Daoy (cell line): ENCODE measurements at places on chromosomes 1 and 21.
A peak's percentile ranks its signal among the peaks of the same experiment; 100 is the strongest.

DNA sequence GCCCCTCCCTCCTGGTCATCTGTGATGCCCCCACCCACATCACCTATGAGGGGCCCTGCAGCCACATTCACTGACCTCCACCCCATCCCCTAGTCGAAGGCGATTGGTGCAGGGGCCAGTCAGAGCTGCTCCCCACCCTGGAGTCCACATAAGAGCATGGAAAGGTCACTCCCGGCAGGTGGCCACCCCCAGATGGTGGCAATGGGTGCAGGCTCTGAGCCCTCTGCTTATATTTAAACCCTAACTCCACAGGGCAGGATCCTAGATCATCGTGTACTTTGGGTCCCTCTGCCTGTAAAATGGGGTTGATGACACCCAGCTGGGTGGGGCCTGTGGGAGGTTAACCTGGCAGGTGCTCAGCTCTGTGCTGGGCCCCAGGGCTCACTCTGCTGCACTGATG is 186.8 kb upstream of the C1orf174 start:
- no peak for DNase-seq

DNA sequence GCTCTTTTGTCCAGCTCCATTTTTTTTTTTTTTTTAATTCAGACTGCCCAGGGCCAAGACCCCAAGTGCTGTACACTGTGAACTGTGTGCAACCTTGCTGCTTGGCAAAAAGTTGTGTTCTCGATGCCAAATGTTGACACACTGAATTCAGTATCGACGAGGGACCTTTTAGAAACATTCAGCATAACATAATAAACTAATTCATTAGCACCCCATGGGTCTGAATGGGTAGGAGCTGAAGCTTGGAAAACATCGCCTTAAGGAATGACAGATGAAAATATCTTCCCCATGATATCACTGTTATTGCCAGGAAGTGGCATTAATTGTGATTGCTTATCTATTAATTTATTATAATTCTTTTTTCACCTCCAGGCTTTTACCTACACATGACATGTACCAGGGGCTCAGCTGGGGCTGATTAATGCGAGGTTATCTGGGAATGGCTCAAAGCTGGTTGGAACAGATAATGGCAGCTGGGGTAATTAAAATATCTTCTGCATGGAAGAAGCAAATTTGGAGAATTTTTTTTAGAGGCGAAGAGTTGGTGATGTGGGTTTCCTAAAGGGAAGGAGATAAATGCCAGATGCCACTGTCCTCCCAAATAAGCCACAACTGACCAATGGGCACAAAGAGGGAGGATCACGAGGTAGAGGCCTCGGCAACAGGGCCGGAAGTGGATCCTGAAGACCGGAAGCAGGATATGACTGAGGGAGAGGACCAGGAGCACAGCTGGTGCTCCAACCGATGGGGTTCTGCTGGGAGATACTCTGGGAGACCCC is 169.3 kb downstream of the GRIK3 start:
- peak; percentile 48 for DNase-seq

DNA sequence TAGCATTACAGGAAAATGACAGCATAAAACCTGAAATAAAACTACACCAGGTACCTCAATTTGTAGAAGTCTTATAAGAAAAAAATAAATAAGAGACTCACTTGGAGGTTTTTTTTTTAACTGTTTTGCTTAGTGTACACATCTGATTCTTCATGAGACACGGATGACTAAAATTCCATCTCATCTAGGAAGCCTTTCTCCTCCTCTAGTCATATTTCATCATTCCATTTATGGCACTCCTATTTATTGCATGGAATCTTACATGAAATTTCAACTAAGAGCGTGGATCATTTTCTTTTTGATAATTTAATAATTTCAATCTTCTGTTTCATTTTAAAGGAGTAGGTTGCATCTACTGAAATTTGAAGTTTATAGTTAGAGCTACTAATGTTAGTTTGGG is 1.6 kb upstream of the PTGS2 start:
- DNase-seq = no peak

DNA sequence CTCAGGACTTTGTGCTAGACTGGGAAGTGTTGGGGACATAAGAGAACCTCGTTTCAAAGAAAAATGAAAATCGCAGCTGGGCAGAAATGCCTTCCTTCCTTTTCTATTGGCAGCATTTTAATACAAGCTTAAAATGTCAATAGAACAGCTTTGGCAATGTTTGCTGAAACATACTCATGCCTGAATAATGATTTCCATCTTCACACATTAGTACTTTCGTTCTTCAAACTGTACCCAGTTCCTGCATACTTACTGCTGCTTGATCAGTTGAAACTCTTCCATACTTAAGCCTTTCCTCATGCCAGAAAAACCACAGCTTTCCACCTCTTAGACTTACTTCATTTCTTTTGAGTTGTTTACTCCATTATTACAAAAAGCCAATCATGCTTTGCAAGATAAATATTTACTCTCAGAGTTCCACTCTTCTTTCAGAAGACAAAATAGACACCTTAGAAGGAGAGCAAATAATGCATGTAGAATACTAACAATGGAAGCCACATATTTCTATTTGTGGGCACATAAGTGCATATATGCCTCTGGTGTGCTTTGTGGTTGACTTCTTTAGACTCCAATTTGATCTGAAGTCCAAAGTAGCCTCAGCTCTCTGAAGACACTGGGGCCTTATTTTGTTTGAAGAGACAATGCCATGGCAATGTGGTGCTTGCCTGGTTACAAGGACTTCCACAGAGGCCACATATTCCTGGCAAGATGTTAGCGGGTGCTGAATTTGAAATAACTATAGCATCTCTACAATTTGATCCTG is 22.7 kb upstream of the CD55 start:
- no peak for DNase-seq

- no peak for DNase-seq
These were observed 4.7 kb upstream of the C1orf52 start for GRCh38 chr1:85264150-85264549.

DNA sequence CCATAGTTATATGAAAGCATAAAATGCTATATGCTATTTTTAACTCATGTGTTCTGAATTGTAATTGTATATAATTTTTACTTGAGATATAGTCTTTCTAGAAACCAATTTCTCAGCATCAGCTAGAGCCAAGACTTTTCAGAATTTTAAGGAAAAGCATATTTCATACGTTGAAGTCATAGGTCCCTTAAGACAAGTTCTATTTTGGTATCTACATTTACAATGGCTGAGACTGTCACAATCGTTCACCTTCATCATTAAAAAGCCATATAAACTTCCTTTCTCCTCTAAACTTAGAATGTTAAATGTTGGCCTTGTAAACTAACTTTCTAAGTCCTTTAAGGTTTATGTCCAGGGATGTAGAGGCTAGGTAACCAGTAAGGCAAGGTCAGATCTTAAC is 104.1 kb downstream of the LRRC40 start:
- no peak for DNase-seq

GRCh38 chr1:43044572-43045361 is 86.1 kb upstream of the SLC2A1 start:
- DNase-seq = no peak

- no peak for DNase-seq
These were observed 39.8 kb downstream of the VPS26C start for GRCh38 chr21:37227071-37228002.

- DNase-seq = peak; percentile 96
These were observed 14.9 kb downstream of the CDA start for GRCh38 chr1:20603504-20604464.

GRCh38 chr1:212968368-212968863 is 18.1 kb downstream of the VASH2 start:
- DNase-seq = no peak

DNA sequence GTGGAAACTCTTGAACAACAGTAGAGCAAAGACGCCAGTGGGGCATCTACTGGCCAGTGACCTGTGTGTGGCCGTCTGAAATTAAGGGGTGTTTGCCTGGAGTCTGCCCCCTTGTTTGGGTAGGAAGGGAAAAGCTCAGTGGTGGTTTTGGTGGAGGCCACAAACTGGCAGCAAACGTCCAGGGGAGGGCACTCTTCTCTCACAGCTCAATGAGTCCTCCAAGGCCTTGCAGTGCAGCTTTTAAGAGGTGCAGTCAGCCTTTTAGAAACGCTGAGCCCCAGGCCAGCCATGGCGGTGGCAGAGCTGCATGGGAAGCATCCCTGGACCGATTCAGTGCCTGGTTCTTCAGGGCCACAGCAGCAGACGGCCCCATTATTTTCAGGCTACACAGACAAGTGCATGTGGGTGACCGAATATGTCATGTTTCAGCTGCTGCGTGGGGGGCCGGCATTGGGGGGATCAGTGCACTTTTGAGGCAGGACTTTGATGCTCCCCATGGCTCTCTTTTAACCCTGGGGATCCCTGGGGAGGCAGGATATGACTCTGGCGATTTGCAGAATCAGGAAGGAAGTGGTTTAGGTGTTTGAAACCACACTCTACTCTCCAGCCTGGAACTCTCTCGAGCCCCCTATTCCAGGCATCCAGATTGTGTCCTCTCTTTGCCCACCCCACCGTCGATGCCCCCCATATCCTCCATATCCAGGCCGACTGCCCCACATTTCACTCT is 414.0 kb downstream of the PRDM2 start:
- DNase-seq = peak; percentile 76

DNA sequence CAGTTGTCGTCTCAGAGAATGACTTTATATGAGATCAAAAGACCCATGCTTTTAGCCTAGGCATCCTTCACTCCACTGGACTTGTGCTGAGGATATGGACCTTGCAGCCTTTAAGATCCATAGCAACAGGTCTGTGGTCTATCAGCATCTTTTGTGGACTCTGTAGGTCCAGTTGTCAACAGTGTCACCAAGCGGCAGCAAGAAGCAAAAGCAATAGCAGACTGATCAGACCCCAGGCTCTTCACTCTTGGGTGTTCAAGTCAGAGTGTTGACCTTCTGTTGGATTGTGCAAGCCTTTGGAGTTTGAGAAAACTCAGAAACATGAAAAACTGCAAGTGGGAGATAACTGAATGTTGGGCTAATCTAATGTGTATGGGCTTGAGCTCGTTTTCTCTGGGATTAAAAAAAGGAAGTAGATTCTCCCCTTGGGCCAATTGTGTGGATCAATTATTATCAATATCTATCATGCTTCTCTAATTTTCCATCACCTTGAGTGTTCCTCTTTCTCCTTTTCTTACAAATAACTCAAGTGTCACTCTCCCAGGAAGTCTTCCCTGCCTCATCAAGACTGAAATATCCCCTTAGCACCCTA is 144.2 kb downstream of the LYPLAL1 start:
- DNase-seq = peak; percentile 38

GRCh38 chr1:197807739-197808453 is 32.6 kb upstream of the DENND1B start:
- DNase-seq = no peak

- no peak for DNase-seq
These were observed 113.7 kb downstream of the ZNF281 start for GRCh38 chr1:200296091-200296661.

DNA sequence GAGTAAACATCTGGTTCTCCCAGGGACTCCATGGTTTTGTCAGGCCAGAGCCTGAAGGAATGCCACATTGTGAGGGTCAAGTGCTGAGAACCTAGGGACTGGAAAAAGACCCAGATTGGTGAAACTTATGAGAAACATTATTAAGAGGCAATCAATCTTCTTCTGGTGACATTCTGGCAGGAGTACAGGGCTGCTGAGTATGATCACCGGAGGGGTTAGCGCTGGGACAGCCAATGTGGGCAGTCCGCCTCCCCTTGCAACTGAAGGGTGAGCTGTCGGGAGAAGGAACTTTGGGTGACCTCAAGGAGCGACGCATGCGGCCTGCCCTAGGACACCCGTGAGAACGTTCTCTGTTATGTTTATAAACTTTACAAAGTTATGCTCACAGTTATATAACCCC is 429.0 kb downstream of the LMO4 start:
- no peak for DNase-seq

DNA sequence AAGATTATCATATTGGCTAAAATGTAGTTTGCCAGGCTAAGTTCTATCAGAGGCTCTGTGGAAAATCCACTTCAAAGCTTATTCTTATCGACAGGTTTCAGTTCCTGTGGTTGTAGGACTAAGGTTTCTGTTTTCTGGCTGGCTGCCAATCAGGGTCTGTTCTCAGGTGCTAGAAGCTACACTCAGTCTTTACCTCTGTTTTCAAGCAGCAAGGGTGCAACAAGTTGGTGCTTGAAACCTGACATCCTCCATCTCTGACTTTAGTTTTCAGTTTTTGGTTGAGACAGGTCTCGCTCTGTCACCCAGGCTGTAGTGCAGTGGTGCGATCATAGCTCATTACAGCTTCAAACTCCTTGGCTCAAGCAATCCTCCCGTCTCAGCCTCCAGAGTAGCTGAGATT is 15.3 kb upstream of the TMCO2 start:
- no peak for DNase-seq

GRCh38 chr1:246018146-246018545 is 488.9 kb downstream of the SMYD3 start:
- no peak for DNase-seq

DNA sequence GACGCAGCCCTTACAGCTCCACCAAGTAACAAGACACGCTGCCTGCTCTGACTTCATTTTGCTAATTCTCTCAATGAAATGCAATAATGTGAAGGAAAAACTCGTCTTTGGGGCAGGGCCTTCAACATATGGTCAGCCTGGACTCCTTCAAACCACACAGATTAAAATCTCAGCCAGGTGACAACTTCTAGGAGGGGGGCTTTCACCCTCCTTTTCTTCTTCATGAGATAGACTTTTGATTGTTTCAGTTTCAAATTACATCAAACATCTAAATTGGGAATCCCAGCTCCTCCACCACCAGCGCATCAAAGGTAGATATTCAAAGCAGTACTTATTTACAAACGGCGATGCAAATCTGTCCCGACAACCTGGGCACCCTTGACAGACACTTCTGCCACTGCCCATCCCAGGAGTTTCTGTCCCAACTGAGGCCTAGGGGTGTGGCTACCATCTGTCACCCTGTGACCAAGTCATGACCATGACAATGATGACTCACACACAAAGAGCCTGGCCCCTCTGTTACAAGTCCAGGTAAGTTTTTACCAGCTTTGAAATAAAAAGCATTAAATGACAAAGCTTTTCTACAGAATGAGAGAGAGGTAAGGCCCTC is 29.7 kb downstream of the SSBP3 start:
- no peak for DNase-seq

DNA sequence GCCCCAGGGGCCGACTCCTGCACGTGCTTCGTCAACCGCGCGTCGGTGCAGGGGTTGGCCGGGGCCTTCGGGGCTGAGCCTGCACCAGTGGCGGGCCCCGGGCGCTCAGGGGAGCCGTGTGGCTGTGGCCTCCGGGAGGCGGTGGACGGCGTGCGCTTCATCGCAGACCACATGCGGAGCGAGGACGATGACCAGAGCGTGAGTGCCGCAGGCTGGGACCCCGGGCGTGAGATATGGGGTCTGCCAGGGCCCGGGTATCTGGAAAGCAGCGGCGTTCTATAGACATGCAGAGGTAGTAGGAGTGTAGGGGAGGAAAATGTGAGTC is 4.3 kb downstream of the CHRNB2 start:
- no peak for DNase-seq

DNA sequence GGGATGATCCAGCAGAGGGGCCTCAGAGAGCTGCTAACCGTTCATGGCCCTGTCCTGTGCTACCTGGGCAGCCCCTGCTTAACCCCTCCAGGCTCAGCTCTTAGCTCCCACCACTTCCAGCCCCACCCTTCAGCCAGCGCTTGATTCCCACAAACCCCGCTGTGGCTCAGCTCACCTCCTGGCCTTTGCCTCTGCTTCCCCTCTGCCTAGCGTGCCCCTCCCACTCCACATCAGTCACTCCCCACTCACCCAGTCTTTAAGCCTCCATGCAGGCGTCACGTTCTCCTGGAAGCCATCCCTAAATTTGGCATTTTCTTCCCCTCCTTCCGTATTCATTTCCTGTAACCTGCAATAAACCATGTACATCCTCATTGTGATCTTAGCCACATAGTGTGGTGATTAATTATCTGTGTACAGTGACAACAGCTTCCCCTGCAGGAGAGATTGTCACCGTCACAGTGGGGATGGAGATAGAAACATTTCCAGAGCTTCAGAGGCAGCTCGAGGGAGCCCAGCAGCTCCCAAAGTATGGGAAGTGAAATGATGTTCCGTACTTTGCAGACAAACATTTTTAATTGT is 65.5 kb downstream of the EPHB2 start:
- DNase-seq = peak; percentile 39
